Fibroblast of upper back skin (primary cell): ENCODE measurements at places on chromosomes 2 and 18.

- no peak for DNase-seq
Observed at GRCh38 chr2:232959139-232959538, 53.9 kb downstream of the NGEF start.

- DNase-seq: no peak
Observed at GRCh38 chr18:78625847-78626246, 353.8 kb upstream of the SALL3 start.

DNA sequence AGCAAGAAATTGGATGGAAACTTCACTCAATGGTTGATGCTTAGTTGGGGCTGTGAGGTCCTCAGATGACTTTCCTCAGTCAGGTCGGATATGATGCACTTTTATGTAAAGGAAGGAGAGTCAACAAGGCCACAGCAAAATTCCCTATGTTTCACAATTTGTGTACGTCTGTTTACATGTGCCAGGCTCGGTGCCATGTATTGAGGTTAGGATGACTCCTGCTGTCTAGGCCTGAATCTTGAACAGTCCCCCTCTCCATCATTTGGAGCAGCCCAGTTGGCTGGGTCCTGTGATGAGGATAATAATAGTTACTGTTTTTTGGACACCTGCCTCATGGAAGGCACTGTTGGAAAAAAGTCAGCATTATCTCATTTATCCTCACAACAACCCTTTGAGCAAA lies 43.1 kb downstream of the VSNL1 start:
- DNase-seq: no peak

GRCh38 chr2:7891312-7891711 lies 790.5 kb upstream of the ID2 start:
- no peak for DNase-seq

DNA sequence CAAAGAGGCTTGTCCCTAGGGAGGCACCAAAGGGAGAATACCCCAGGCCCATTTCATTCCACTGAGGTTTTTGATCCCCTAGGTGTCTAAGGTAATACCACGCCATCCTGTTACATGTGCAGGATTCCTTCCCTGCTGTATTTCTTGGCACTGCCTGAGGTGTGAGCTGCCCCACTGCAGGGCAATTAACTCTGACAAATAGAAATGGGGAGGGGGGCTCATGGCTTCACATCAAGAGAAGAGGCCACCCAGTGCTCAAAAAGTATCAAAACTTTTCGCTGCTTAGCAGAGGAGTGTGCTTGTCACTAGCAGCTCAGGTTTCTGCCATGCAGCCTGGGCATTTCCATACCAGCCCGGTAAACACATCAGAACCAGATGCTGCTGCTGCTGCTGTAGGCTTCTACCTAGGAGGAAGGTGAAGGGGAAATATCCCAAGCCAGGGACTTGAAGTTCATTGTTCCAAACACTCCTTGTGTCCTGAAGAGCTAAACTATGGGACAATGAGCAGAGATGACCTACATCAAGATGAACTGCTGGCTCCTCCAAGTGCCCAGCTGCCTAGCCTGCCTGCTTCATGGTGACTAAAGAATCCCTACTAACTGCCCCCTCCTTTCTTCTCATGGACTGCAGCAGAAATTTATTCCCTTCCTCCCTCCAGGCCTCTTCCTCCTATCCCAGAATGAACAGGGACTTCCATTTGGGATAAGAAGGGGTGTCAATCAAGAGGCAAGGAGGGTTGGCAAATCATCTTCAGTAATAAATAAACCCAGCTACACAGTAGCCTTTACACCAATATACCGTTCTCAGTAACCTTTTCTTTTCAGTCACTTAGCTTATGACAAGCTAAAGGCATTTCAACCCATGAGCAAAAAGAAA lies 16.4 kb downstream of the POU3F3 start:
- no peak for DNase-seq

DNA sequence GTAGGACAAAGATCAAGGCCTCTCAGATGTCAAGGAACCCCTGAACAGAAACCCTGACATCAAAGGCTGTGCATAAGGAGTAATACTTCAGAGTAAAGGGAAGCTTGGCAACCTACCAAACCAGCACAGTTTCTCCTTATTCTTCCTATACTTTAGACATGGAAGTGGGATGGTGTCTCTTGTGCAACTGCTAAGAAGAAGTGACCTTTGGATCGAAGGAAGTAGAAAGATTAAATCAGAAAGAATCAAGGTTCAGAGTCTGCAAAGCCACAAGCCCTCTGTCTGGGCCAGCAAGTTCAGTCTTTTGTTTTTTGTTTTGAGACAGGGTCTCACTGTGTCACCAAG lies 66.2 kb upstream of the SLC39A10 start:
- DNase-seq: no peak

- peak; percentile 14 for DNase-seq
Observed at GRCh38 chr2:119808516-119809147, 48.9 kb downstream of the PTPN4 start.
